ENCODE measurements at places on chromosomes 11 and 22. TPM values are rescaled to one million over a fixed set of nuclear protein-coding genes. Genes with fewer than 3 reads are reported as not detected.

Gene LIF
- polyA plus RNA-seq: not detected

Gene OR8G5
- polyA plus RNA-seq: not detected

Gene DMC1
- not detected for polyA plus RNA-seq

Gene PKDREJ
- polyA plus RNA-seq: not detected

Gene GPHA2
- polyA plus RNA-seq: not detected

Gene RPLP2
- polyA plus RNA-seq: 369 TPM

Data from Purkinje cell (primary cell).